ENCODE measurements at places on chromosomes 6 and 20.

GRCh38 chr20:50516935-50517816 lies 7.0 kb downstream of the PTPN1 start:
- DNase-seq, result no peak

GRCh38 chr20:44618318-44618731 lies 33.2 kb downstream of the ADA start:
- peak; percentile 27 for DNase-seq

DNA sequence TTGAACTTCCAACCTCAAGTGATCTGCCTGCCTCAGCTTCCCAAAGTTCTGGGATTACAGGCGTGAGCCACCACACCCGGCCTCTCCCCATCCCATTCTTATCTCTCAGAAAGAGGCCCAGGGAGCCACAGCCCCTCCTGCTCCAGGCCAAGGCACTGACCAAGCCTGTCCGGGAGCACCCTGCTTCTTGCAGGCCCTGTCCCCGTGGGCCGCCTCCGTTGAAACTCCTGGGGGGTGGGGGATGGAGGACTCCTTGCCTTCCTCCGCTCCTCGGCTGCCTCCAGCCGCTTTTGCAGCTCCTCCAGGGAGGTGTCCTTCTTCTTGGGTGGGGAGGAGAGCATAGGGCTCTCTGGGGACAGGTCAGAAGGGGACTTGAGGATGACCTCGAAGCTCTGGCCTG lies 9.7 kb downstream of the STMN3 start:
- no peak for DNase-seq

- DNase-seq, result no peak
Measured at GRCh38 chr6:92507552-92507951, 911.8 kb downstream of the EPHA7 start.

DNA sequence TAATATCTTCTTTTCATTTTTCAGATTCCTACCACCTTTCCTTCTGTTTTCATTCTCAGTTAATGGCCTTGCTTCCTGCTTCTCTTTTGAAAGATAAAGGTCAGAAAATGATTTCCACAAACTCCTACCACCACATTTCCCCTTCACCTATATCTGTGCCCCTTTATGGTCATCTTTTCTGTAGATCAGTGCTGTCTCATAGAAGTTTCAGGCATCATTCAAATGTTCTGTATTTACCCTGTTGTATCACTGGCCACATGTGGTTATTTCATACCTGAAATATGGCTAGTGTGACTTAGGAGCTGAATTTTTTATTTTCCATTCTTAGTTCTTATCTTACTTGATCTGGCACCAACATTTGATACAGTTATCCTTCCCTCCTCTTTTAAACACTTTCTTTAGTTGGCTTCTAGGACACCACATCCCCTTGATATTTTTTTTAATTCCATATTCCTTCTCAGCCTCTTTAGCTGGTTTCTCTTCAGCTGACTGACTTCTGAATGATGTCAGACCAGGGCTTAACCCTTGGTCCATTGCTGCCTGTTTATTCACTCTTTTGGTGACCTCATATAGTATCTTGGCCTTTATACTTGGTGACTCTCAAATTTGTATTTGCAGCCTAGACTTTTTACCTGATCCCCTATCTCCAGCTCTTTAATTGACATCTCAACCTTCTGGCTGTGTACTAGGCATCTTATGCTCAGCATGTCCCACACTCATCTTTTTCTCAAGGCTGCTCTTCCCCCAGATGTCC lies 81.0 kb downstream of the ATRN start:
- DNase-seq, result no peak

DNA sequence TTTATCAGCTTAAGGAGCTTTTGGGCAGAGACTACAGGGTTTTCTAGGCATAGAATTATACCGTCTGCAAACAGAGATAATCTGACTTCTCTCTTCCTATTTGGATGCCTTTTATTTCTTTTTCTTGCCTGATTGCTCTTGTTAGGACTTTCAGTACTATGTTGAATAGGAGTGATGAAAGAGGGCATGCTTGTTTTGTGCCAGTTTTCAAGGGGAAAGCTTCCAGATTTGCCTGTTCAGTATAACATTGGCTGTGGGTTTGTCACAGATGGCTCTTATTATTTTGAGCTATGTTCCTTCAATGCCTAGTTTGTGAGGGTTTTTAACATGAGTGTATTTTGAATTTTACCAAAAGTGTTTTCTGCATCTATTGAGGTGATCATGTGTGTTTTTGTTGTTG lies 192.8 kb upstream of the PHACTR1 start:
- no peak for DNase-seq

DNA sequence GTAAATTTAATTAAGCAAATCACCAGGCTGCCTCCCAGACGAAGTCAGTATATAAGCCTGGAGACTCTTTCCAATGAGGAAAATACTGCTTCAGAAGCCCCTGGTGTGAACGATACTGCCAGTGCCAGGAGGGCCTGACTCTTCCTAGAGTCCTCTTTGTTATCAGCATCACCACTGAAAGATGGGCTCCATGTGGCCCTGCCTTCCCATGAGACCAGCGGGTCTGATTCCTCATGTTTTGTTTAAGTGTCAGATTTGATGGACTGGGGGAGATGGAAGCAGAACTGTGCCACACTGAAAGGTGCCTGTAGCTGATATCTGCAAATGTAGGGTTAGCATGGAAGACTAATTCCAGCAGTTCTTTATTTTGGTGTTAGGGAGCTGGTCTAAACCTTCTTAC lies 7.9 kb downstream of the NQO2 start:
- DNase-seq, result no peak

DNA sequence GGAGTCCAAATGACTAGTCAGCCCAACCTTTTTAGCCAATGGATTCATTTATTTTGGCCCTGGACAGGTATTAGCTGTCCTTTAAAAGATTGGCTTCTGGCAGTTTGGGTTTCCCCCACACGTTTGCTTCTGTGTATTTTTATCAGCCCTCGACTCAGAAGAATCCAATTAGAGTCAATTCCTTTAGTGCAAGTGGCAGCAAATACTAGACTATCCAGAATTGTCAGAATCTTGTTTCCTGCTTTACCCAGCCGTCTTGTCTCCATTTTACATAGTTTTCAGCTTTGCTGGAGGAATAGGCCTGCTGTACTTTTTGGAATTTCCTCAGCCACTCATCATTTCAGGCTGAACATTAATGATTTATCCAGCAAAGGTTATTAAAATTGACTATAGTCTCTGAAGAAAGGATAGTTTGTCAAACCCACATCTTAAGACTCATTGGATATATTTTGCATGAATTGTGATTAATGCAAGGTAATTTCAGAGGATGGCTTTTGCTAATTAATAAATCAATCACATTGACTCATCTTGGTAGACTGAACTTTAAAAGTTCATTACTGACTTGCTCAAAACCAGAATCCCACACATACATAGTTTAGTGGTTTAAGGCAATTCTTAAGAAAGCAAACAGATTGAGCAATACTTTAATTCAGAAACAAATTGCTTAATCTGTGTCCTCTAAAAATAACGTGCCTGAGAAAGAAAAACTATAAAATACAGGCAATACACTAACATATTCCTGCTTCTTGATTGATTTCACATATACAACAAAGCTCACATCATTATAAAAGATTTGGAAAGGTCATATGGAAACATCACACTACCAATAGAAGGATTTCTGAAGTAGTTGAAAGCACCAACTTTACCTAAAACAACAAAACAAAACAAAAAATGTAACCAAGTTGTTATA lies 62.9 kb upstream of the ZNF217 start:
- DNase-seq, result no peak

DNA sequence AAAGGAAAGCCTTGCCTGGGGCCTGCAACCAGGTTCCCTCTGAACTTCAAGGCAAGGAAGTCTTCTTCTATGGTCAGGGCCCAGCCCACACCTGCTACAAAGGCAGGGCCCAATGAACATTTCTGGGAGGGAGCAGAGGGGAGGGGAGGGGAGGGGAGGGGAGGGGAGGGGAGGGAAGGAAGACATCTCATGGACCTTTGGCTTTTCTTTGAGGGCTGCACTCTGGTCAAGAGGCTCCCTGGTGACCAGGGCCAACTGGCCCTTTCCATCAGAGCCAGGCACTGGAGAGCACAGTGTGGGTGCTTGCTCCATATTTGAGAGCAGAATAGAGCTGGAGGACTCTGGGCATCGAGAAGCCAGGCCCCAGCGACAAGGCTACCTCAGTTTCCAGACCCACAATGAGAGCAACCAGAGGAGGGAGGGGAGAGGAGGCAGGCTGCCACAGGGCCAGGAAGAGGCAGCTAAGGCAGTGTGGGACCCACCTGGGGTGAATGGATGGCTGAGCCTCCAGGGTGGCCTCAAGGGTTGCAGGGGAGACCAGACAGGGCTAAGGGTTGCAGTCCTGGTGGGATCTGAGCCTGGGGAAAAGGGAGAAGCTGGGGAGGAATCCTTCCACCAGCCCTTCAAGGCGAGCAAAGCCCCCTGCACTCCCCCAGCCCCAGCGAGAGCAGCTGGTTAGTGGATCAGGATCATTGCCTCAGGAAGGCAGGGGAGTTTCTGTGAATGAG lies 84.8 kb downstream of the MRPL14 start:
- no peak for DNase-seq

DNA sequence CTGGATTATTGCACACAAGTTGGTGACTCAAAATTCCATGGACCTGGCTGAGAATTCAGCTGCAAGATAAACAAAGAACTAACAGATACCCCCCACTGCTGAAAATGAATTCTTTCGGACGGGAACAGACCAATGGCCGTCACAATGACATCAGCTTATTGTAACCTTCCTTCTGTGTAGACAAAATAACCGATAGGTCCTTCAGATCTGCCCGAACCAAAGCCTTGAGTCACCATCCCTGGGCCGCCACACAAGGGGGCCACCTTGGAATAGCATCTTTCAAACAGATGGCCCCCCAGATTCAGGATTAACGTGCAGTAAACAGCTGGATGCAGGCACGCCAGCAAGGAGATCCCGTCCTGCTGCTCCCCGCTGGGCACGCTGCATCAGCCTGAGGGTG lies 214.0 kb upstream of the EXOC2 start:
- no peak for DNase-seq

GRCh38 chr6:143941852-143942627 lies 66.0 kb downstream of the PLAGL1 start:
- DNase-seq, result peak; percentile 71
